Stimulated activated naive CD8-positive, alpha-beta T cell treated with anti-CD3 and anti-CD28 coated beads, Interleukin-15, Interleukin-2, amounts not matched to agents 100 U/mL and 50 U/mL, for 24 hours (primary cell): ENCODE measurements at places on chromosomes 13 and 19.

DNA sequence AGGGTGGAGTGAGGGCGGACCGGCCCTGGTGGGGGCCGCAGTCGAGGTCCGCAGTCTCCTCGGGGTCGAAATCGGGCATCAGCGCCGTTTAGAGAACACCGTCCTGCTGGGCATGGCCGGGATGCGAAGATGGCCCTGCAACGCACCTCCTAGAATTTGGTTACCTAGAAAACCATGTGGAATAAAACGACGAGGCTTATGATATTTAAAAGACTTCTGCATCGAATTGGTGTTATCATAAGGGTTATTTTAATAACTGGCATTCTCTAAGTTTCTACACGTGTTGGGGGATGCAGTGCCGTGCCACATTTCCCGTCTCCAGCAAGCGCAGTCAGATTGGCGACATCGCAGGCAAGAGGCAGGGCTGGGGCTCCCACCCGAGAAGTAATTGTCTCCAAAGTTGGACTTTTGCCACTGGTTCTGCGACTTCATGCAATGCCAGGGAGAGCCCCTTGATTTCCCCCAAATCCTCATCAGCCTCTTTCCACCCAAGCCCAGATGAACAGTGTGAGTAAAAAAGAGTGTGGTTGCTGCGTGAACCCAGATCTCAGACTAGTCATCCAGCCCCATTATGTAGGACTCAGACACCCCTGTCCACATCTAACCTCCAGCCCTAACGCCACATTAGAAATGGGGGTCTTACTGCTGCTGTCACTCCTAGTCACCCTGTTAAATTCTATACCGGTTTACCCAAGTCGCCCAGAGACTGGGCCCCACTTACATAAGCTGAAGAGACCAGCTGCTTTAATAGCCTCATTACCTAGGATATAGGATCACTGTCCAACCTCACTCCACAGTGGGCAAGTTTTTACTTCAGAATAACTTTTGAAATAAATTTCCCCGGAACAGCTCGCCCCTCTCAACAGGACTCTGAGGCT lies 571 bp upstream of the DHRS12 start:
- DNase-seq = peak; percentile 64

DNA sequence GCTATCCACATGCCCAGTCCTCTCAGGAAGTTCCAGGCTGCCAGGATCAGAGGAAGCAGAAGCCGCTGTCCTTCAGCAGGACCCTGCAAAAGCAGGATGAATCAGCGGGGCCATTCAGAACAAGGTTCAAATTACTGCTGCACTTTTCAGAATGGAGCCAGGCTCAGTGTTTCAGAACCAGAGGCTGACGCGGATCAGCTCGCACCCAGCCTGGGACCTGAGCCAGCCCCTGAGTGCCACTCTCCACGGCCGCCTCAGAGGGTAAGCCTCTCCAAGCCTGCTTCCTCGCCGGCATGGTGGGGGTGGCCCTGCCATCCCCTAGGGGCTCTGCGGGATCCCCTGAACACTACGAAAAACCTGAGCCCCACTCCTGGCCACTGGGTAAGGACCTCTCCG lies 24.7 kb downstream of the RASA3 start:
- peak; percentile 2 for DNase-seq

DNA sequence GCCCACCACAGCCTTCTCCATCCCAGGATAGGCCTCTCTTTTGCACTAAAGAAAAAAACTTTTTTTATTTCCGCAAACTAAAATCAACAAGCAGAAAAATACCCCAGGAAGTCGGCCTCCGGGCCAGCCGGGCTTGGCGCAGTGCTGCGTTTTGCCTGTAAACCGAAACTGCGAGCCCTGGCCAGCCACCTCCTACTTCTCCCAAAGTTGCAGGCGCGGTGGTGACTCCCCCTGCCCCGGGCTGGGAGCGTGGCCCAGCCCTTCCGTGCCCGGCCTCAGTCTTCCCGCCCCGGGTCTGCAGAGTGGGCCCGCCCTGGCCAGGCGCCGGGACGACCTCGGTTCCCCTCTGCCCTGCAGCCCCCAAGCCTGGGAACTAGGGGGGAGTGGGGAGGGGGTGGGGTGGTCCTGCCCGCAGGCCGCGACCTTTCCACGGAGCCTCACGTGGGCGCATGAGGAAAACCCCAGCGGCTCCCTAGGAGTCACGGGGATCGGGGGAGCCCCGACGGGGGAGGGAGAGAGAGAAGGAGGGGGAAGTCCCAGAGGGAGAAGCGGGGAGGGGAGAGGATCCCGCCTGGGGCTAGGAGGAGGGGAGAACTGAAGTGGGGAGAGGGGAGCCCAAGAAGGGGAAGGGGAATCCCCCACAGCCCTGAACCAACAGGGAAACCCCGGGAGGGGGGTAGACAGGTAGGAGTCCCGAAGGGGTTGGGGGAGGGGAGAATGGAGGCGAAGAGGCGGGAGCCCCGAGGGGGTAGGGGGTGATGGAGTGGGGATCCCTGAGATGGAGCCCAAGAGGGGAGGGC lies 3.0 kb downstream of the GADD45B start:
- peak; percentile 82 for DNase-seq

- no peak for DNase-seq
Observed at GRCh38 chr19:45446295-45446694, 21.5 kb upstream of the FOSB start.

DNA sequence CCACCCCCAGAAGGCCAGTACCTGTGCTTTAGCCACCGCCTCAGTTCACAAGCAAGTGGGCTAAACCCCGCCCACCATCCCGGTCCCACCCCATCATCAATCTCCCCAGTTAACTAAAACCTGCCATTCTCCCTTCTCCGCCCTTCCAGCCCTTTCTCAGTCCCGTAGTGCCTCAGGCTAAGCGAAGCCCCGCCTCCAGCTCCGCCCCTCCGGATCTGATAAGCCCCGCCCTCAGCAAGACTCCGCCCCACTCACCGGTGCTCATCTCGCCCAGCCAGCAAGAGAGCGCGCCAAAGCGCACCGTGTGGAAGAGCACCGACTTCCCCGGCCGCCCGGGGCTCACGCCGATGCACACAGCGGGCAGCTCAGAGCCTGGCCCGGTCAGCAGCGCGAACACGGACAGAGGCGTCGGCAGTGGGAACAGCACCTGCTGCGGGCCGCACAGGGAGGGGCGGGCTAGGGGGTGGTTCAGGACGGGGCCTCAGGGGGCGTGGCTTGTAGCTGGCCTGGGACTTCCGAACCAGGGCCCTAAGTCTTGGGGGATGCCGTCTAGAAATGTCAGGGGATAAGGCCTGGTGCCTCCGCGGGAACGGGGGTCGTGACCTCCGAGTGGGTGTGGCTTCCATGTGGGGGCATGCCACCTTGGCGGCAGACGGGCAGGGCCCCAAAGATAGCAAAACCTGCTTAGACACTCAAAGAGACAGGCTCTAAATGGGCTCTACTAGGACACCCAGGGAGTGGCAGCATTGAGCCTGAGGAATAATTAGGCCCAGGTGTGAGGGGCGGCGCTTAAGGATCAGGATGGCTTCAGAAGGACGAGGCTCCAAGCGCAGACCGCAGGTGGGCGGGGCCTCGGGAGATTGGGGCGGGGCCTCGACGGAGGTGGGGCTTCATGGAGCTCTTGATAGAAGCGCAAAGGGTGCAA lies 21.4 kb downstream of the MAP4K1 start:
- peak; percentile 58 for DNase-seq

- no peak for DNase-seq
Observed at GRCh38 chr19:29001141-29001581, 211.8 kb downstream of the UQCRFS1 start.

- DNase-seq = no peak
Observed at GRCh38 chr13:29681864-29682263, 86.4 kb upstream of the SLC7A1 start.

GRCh38 chr13:93967286-93967685 lies 512.2 kb downstream of the DCT start:
- DNase-seq = no peak

- peak; percentile 50 for DNase-seq
Observed at GRCh38 chr19:51887522-51888498, at the start of gene ZNF577. Gene ZNF577, minus strand, starts transcription at chr19:51887951. Its CDS starts 7,569 bp downstream, at chr19:51880382.

- no peak for DNase-seq
Observed at GRCh38 chr19:10575011-10575716, 6.4 kb upstream of the CDKN2D start.

DNA sequence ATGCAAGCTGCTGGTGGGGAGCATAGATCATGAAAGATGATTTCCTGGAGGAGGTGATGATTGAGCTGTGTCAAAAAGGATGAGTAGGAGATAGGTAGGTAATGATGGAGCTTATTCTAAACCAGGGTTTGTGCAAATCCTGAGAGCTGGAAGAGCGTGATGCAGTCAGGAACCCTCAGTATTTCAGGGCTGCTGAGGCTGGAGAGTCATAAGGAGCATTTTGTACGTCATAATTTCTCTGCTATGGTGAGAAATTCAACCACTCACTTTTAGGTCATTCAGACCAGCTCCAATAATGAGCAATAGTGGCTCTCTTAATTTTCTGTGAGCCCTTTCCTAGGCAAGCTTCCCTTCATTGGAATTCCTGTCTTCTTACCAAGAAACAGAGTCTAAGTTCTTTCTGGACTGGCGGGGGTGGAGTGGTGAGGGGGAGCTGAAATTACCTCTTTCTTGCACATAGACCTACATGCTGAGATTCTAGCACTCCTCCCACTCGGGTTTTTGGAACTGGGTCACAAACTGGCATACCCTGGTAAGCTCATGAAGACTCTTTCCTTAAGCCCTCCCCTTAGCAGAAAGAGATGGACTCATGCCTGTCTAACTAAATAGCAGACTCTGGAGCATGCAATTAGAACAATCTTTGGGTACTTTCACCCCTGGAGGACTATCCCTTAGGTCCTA lies 62.2 kb upstream of the MYCBP2 start:
- DNase-seq = no peak

DNA sequence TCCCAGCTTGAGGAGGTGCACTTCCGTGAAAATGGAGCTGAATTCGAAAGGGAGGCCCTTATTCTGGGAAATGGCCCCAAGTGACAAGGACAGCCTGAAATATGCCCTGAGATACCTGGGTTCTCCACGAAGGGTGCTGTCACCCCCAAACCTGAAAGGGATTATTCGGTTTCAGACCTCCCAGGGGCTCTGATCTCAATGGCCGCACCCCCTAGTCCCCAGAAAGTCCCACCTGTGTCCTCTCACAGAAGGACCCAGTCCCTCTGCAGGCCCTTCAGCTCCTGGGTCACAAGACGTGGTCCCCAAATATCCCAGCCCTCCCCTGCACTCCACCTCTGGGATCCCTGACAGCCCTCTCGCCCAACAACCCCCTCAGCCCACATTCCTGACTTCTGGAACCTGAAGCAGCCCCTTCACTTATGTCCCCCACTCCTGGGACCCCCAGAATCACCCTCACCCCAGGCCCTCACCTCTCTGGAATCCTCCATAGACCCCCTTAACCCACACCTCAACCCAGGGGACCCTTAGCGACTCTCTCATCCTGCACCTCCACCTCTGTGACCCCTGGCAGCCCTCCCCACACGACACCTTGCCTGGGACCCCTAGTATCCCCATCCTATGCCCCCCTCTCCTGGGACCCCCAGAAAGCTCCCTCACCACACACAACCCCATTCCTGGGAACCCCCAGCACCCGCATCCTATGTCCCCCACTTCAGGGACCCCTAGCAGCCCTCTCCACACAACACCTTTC lies 606 bp downstream of the SYNGR4 start:
- DNase-seq = no peak

DNA sequence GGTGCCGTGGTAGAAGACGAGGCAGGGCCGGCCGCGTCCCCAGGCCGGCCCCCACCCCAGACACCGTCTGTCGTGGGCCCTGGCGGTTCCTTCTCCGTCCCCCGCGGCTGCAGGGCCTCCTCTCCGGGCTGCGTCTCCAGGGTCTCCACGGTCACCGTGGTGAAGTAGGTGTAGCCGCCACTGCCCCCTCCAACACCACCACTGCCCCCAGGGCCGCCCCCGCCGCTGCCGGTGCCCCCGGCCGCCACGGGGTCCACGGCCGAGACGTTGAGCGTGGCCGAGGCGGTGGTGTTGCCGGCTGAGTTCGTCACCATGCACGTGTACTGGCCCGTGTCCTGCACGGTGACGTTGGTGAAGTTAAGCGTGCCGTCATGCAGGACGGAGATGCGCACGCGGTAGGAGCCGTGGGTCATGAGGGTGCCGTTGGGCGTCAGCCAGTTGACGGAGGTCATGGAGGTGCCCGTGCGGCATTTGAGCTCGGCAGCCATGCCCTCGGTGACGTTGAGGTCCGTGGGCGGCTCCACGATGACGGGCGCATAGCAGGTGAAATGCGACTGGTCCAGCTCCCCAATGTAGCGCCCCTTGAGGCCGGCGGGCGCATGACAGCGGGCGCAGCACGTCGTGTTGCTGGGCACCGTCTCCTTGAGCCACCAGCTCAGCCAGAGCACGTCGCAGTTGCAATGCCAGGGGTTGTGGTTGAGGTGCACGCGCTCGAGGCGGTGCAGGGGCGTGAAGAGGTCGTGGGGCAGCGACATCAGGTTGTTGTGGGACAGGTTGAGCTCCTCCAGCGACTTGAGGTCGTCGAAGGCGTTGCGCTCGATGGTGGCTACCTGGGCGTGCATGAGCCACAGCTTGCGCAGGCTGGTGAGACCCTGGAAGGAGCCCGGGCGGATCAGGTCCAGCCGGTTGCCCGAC lies 4.6 kb upstream of the ASPDH start:
- DNase-seq = no peak

DNA sequence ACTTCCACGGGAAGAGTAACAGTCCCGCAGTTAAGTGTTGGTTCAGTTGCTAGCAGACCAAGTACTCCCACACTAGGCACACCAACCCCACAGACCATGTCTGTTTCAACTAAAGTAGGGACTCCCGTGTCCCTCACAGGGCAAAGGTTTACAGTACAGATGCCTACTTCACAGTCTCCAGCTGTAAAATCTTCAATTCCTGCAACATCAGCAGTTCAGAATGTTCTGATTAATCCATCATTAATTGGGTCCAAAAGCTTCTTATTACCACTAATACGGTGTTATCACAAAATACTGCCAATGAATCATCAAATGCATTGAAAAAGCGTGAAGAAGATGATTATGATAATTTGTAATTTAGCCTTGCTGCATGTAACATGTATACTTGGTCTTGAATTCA lies 95.8 kb downstream of the URI1 start:
- DNase-seq = no peak

GRCh38 chr19:28889941-28890670 lies 322.8 kb downstream of the UQCRFS1 start:
- no peak for DNase-seq

DNA sequence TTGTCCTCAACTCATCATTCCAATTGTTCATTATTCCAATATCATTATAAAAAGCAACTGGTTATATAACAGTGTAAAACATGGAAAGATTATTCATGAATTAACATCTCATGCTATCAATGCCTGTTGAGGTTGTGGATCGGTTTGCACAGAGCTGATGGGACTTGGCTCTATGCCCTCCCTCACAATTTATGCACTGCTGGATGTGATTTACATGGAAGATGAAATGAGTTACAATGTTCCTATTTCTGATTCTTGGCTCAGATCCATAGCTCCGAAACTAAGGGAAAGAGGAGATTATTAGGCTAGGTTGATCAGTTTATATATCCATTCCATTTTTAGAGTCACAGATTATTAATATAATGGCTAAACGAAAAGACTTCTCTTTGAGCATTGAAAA lies 38.6 kb downstream of the SCEL start:
- no peak for DNase-seq

- peak; percentile 31 for DNase-seq
Observed at GRCh38 chr19:38047049-38047438, 140.0 kb downstream of the SIPA1L3 start.

GRCh38 chr19:51342631-51343569 lies 961 bp upstream of the VSIG10L start:
- DNase-seq = no peak
